GM12865 (cell line): ENCODE measurements at places on chromosomes 16 and 17.

DNA sequence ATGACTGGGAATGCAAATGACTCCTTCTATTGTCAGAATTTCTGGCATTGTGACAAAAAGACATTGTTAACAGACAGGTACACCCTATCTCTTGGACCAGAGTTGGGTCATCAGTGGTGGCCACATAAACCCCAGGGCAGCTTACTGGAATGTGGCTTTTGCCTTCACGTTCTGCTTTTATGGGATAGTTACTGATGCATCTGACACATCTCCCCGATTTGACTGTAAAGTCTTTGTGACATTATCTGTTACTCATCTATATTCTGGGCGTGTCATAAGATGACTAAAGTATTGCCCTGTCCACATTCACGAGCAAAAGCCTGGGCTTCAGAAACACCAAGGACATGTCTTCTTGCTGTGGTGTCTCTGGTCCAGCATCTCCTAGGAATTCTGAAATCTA lies 18.7 kb upstream of the AQP8 start:
- DNase-seq, result no peak

GRCh38 chr17:36132421-36132831 lies 28.8 kb downstream of the CCL4 start:
- peak; percentile 67 for DNase-seq

DNA sequence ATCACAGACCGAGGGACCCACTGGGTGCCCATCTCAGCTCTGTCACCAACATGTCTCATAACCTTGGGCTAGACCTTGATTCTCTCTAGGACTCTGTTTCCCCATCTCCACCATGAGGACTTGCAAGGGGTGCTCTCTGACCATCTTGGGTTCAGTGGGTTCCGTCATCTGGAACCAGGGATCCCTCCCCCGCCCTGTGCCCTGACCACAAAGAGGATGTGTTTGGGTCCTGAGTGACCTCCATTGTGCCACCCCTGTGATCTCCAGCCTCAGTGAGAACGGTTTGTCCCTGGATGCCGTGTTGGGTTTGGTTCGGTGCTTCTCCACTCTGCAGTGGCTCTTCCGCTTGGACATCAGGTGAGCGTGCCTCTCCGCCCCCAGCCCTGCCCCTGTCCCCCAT lies 49.1 kb upstream of the CPNE2 start:
- DNase-seq, result no peak

- no peak for DNase-seq
Measured at GRCh38 chr17:42270170-42270535, 6.0 kb downstream of the STAT5B start.

- peak; percentile 22 for DNase-seq
Measured at GRCh38 chr17:30832438-30833124, 815 bp downstream of the ATAD5 start.

- peak; percentile 88 for DNase-seq
Measured at GRCh38 chr16:57576429-57576870, 34.0 kb downstream of the ADGRG5 start.

DNA sequence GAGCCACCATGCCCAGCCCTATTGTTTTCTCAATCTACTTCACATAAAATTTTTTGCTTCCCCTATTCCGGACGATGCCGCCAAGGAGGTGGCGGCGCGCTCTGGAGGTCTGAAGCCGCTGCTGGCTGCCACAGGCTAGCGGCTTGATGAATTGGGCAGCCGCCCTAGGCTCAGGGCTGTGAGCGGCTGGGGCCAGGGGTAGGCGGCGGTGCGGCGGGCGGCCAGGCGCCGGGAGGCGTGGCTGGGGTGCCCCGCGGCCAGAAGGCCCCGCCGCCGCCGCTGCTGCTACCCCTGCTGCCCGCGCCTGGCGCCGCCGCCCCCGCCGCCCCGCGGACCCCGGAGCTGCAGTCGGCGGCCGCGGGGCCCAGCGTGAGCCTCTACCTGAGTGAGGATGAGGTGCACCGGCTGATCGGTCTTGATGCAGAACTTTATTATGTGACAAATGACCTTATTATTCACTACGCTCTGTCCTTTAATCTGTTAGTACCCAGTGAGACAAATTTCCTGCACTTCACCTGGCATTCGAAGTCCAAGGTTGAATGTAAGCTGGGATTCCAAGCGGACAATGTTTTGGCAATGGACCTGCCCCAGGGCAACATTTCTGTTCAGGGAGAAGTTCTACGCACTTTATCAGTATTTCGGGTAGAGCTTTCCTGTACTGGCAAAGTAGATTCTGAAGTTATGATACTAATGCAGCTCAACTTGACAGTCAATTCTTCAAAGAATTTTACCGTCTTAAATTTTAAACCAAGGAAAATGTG lies 41.7 kb downstream of the ANKFY1 start:
- no peak for DNase-seq

- no peak for DNase-seq
Measured at GRCh38 chr16:88730632-88731607, 24.6 kb downstream of the CTU2 start.

- no peak for DNase-seq
Measured at GRCh38 chr17:14209215-14209614, 27.4 kb downstream of the CDRT15 start.

DNA sequence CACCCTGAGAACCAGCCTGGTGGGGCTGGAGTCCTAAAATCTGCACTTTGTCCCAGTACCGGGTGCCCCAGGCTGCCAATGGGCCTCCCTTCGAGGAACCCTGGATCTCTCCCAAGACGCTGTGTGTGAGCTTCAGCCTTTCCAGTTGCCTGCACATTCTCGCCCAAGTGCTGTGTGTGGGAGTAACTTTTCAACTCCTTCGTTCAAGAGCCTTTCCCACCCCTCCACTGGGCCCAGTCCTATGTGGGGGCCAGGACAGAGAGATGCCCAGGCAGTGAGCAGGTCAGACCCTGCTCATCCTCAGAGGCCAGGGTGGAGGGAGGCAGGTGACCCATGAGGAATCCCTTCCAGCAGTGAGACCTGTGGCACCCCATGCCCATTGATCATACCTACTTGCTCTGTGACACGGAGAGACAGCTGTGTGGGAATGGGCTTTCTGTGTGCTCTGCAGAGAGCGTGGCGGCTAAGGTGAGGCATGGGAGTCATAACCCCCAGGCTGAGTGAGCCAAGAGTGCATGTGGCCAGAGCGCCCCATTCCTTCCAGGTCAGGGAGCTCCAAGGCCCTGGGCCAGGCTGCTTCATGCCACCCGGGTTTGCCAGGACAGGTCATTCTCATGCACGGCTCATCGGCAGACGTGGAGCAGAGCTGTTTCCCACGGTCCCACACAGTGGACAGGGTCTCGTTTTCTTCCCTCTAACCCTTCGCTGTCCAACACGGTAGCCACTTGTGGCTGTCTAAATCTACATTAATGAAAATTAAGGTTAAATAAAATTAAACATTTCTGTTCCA lies 154.4 kb downstream of the CLEC16A start:
- DNase-seq, result no peak

- DNase-seq, result no peak
Measured at GRCh38 chr17:32187271-32187670, 45.0 kb downstream of the RHOT1 start.

GRCh38 chr17:51813140-51813783 lies 345.3 kb downstream of the CA10 start:
- no peak for DNase-seq

DNA sequence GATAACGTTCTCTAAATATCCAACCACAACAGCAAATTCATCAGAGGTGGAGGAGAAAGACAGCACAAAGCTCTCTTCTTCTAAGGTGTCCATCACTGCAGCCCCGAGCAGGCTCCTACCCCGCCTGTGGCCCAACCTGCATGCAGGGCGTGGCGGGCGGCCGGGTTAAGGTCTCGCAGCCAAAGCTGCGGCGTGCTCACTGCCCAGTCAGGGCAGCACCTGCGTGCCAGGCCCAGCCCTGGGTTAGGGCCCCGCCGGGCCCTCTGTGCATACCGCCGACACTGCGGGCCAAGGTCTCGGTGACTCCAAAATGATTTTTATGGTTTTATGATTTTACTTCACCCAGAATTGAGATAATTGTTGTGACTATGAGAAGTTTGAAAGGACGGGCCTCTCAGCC lies 57.8 kb downstream of the FOXK2 start:
- no peak for DNase-seq

- no peak for DNase-seq
Measured at GRCh38 chr17:36001862-36002603, 680 bp upstream of the CCL15 start.

DNA sequence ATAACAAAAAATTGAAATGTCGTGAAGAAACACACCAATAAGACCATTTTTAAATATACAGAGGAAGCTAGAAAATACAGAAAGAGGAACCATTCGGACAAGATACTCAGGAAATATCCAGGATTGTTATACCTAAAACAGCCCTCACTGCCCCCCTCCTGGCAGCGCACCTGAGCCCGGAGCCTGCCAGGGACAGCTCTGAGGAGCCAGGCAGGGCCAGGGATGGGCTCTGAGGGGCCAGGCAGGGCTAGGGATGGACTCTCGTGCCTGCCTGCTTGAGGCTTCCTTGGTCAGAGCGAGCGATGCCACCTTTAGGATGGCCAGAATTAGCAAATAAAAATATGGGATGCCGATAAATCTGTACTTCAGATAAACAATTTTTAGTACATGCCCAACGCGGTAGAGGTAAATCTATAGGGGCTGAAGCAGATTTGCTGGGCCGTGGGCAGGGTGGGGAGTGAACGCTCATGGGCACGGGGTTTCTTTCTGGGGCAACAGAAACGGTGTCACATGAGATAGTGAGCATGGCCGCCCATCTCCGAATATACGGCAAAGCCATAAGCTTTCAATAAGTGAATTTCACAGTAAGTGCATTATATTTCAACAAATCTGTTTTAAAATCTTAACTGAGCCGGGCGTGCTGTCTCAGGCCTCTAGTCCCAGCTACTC lies 18.2 kb upstream of the CSNK1D start:
- no peak for DNase-seq

DNA sequence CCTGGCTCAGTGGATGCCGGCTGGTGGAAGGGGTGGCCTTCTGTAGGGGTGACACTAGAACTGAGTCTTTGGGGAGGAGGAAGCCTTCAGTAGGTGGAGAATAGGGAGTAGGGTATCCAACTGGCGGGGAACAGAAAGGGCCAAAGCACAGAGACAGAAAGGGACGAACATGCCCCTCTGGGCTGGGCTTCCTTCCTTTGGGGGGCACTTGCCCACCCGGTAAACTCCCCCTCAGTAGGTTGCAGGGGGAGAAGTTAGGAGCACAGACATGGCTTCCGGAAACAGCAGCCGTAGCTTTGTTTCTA lies 774 bp downstream of the ENGASE start:
- DNase-seq, result peak; percentile 18

DNA sequence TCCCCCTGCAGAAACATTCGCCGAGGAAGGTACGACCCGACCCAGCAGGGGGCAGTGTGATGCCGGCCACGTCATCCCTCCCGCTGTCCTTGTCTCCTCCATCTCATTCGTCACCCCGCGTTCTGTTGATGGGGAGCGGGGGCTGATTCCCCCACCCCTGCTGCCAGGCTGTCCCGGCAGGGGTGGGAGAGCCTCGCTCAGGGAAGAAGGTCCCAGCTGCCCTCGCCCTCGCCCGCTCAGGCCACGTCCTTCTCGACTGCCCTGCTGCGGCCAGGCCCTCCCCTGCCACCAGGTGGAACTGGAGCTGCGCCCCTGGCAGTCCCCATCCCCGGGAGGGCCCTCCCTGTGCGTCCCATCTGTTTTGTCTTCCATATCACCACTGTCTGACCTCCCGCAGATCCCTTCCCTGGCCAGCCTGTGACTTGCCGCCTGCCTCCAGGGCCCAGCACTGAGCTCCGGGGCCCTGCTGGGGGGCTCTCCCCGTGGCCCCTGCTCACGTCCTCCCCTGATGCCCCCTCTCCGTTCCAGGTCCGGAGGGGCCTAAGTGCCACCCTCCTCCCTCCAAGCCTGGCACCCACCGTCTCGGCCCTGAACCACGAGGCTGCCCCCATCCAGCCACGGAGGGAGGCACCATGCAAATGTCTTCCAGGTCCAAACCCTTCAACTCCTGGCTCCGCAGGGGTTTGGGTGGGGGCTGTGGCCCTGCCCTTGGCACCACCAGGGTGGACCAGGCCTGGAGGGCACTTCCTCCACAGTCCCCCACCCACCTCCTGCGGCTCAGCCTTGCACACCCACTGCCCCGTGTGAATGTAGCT lies 20.6 kb downstream of the ADAM11 start:
- DNase-seq, result peak; percentile 78

- DNase-seq, result no peak
Measured at GRCh38 chr16:25033852-25034251, 18.7 kb upstream of the ARHGAP17 start.

DNA sequence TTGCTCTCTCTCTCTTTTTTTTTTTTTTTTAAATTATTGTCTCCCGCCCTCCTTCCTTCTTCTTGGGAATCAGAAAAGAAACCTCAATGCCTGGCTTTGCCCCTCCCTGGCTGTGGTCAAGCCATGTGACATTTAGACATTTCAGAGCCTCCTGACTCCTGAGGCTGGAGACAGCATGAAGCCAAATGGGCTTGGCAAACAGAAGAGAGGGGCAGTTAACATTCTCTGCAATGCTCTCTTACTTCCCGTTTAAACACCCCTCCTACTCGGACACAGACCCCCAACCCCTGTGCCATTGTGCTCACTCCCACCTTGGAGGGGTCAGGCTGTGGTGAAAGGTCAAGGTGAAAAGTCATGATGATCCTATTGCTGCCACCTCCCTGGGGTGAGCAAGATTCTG lies 14.7 kb upstream of the MEOX1 start:
- DNase-seq, result no peak
